ENCODE measurements at places on chromosomes 1 and 21. TPM values are rescaled to one million over a fixed set of nuclear protein-coding genes. Genes with fewer than 3 reads are reported as not detected.

DNA sequence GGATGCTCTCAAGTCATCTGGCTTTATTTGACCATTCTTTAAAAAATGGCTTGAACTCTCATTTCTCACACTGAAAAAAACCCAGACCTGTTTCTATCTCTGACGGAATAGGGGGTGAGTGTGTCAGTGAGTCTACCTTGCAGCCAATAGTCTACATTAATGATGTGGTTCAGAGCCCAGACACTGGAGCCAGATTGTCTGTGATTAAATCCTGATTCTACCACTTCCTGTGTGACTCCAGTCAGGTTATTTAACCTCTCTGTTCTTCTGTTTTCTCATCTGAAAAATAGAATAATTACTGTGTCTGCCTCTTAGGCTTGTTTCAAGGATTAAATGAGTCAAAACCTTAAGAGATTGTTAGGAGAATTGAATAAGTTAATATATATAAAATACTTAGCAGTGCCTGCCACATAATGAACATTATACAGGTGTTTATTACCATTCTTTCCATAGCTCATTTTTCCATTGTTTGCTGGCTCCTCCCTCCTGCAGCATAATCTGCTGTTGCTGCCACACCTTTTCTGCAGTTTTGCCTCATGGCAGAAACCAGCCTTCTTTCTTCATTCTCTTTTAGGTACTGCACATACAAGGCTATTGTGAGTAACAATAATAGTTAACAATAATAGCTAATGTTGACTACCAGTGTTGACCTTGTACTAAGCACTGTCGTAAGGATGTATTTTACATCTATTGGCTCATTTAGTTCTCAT lies 157.6 kb upstream of the IVNS1ABP start:
- no peak for DNase-seq

GRCh38 chr1:196544617-196545016 lies 63.6 kb downstream of the KCNT2 start:
- DNase-seq = no peak

GRCh38 chr1:21251773-21252471 lies 38.3 kb downstream of the ECE1 start:
- peak; percentile 71 for DNase-seq

DNA sequence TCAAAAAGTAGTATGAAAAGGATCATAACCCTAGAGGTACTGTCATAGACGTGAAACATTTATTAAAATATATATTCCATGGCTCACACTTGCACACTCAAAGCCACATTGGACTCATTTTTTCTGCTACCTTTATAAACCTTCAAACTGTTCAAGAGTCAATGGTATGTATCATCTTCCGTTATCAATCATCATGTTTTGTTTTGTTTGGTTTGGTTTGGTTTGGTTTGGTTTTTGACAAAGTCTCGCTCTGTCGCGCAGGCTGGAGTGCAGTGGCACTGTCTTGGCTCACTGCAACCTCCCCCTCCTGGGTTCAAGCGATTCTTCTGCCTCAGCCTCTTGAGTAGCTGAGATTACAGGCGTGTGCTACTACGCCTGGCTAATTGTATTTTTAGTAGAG lies 1.8 kb downstream of the IFNAR2 start:
- no peak for DNase-seq

GRCh38 chr1:14522926-14523241 lies 75.6 kb upstream of the KAZN start:
- DNase-seq = peak; percentile 25

DNA sequence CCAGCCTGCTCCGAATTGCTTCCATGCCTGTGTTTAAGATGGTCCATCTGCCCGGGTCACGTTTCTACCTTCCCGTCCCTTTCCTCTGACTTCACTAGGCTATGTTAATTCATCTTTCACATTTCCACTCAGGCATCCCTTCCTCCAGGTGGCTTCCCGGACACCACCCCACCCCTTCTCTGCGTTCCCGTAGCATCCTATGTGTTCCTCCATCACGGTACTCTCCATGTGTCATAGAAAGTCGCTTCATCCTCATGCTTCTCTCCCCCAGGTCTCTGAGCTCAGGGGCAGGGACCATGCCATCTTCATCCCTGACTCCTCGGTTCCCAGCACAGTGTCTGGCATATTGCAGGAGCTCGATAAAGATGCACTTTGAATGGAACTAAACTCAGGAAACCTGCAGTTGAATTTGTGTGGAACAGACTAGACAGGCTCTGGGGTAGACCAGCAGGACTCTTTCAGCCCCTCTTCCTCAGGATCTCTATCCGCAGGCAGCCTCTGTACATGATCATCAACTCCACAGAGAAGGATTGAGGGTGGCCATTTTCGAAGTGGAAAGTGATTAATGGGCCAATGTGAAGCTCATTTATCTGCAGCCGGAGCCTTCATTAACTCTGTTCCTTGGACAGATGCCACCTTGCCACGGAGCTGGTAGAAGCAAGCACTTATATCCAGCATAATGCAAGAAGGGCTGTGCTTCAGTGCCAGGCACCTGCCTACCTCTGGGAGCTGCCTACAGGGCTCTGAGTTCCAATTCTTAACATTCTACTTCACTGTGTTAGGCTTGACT lies 9.1 kb downstream of the C1orf226 start:
- DNase-seq = no peak

DNA sequence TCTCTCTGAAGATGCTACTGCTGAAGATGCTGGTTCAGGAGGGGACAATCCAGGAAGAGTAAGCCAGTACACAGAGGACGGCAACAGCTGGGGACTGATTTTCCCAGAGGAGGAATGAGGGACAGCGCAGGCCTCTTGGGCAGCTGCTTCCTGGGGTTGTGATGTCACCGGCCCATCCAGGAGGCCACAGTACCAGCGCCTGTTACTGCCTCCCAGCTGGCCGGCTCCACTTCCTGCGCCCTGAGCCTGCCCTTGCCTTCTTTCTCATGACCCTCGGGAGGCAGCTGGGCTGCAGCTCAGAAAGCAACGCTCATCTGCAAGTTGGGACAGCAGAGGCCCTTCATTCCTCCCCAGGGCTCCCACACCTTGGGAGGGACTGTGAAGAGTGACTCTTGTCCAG lies 21.9 kb upstream of the ID3 start:
- DNase-seq = peak; percentile 97

DNA sequence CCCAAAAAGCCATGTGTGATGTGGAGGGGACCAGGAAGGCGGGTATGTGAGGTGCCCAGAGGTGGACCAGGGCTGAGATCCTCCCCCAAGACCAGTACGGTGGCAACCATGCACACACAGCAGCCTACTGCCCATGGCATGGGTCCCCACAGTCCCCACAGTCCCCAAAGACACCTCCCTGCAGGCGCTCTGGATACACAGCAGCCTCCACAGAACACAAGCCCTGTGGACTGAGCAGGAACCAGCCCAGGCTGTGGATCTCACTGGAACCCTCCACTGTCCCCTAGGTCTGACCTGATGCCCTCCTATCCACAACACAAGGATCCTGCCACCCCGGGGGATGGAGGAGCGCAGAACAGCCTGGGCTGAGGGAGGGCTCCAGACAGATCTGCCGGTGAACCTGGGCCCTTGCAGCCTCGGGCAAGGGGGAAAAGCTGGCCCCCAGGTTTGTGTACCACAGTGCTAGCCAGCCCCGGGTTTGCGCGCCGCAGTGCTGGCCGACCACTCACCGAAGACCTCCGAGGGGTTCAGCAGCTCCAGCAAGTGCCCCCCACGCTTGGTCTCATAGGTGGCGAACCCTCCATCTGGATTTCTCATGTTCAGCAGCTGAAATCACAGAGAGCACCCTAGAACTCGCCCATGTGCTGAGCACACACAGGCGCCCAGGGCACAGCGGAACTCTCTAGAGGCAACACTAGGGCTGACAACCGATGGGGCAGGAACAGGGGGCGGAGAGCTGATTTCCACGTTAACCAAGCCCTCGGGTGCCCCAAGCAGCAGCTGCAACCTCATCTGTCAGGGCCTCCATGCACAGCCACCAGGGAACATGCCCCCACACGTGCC lies 22.1 kb upstream of the SPATC1L start:
- no peak for DNase-seq

DNA sequence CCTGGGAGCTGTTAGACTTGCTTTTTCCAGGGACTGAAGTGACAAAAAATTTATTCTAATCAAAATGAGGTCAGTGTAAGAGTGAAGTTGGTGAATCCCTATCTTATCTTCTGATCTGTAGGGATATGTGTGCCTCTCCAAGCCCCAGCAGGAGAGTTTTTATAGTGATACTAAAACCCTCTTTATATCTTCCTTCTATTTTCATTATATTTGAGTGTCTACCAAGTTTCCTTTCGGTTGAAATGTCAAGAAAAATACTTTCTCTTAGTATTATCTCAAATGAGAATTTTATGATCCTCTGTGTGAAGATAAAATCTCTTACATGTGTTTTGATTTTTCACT lies 18.9 kb downstream of the C1orf21 start:
- no peak for DNase-seq

DNA sequence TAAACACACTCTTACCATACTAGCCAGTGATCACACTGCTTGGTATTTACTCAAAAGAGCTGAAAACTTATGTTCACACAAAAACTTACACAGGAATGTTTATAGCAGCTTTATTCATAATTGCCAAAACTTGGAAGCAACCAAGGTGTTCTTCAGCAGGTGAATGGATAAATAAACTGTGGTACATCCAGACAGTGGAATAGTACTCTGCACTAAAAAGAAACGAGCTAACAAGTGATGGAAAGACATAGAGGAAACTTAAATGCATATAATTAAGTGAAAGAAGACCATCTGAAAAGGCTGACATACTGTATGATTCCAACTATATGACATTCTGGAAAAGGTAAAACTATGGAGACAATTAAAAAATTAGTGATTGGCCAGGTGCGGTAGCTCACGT lies 20.7 kb upstream of the PDIK1L start:
- DNase-seq = no peak

GRCh38 chr1:147214325-147214724 lies 10.8 kb downstream of the FMO5 start:
- DNase-seq = no peak

GRCh38 chr1:79638382-79638781 lies 631.9 kb upstream of the ADGRL4 start:
- DNase-seq = no peak

DNA sequence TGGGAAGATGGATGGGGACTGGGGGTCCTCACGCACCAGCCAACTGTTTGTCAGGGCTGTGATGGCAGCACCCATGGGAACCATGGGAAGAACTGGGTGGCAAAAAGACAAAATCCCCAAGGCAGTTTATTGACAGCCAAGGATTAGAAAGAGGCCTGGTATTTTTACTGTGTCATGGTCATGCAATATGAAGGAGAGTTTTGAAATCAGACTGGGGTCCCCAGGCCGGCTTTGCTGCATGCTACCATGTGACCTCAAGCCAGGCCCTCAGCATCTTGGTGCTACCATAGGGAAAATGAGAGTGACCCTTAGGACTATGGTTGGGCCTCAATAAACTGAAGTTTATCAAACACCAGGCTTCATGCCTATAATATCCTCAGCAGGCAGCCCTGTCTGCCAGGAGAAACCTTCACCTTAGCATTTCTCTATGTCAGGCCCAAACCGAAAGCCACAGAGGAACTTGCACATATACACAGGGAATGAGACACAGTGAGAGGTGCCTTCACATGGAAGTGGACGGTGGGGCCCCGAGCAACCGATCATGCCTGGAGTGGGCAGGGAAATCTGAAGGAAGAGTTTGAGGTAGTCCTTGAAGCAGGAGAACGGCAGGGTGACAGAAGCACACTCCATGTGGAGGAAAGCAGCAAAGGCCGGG lies 203.2 kb downstream of the HIVEP3 start:
- no peak for DNase-seq

GRCh38 chr1:41902159-41902577 lies 16.6 kb downstream of the HIVEP3 start:
- DNase-seq = peak; percentile 67

- DNase-seq = no peak
Measured at GRCh38 chr1:207022996-207023679, 9.4 kb downstream of the C1orf116 start.

DNA sequence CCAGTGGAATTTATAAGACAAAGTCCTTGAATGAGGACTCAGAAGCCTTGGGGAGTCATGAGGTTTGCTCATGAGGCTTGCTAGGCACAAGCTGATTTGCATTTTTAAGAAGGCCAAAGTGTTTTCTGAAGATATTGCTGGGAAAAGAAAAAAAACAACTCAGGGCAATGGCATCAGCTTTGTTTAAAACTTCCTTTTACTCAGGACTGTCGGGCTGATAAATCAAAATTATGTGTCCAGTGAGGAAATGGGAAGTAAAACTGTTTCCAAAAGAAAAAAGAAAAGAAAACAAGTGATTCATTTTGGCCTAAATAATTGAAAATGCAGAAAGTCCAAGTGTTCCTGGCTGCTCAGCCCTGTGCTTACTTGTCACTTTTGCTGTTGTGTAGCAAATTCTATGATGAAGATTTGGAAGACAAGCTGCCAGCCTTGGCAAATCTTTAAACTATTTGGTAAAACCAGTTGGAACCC lies 282.4 kb downstream of the HLX start:
- no peak for DNase-seq

GRCh38 chr1:21910558-21911204 lies 26.4 kb downstream of the HSPG2 start:
- peak; percentile 56 for DNase-seq

DNA sequence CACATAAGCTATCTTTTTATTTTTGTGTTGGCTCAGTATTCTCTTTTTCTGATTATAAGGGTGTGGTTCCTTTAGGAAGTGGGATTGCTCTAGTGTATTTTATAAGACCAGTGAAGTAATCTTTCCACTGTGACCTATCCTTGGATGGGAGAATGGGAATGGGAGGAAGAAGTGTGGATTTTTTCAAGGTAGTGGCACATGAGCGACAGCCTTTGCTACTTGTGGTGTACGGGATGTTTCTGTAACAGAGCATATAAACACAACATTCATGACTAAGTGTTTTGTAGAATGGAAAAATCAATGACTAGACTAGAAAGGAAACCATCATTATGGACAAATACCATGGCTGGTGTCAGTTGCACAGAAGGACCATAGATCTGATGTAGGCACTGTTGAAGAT lies 209.6 kb downstream of the GIPC2 start:
- DNase-seq = no peak

GRCh38 chr21:18460979-18461378 lies 57.4 kb upstream of the TMPRSS15 start:
- DNase-seq = no peak

- no peak for DNase-seq
Measured at GRCh38 chr1:167152192-167152876, 58.5 kb downstream of the STYXL2 start.

IFFO2 gene
- total RNA-seq = 16.2 TPM

SHISA4 gene
- total RNA-seq = 167 TPM

TRIM67 gene
- not detected for total RNA-seq

FAM3B gene
- total RNA-seq = not detected

ATP6V1G3 gene
- total RNA-seq = not detected

AGMAT gene
- total RNA-seq = 3.2 TPM

Measured in myocyte (in vitro differentiated cells).